CMK (cell line): ENCODE measurements at places on chromosomes 1 and 21.

GRCh38 chr1:79796434-79796833 is 789.9 kb upstream of the ADGRL4 start:
- DNase-seq: no peak

DNA sequence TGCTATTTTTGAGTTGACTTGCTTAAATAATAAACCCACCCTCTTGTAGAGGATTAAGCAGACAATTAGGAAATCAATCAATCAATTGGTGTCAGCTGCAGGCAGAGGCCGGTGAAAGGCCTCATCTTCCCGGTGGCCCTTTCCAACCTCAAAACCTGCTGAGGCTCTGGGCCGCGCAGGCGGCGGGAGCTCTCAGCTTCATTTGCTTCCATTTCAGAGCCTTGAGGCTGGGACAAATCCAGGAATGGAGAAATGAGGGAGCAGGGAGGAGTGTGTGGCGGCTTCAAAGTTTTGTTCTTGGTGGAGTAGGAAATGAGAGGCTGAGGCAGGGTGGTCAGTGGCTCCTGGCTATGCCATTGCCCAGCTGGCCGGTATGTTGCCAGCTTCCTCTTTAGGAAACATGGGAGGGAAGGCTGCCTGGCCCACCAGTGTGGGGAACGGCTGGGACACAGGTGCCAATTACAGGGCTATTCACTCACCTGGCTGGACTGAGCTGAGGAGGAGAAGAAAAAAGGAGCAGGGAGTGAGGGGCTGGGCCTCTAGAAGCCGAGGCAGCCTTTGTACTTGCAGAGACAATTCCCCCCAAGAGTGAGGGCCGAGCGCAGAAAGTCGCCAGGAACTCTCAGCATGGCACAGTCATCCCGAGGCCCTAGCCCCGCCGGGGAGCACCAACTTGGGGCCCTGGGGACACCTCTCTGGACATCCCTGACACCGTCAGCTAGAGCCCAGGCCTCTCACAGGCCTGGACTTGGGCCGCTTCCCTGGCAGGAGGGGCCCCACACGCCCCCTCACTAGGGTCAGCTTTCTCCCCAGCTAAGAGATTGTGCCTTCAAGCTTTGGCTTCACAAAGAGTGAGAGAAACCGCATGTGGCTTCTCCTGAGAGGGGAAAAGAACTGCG is 4.4 kb downstream of the POU3F1 start:
- no peak for DNase-seq

GRCh38 chr1:20284625-20285024 is 6.0 kb upstream of the VWA5B1 start:
- no peak for DNase-seq

- peak; percentile 36 for DNase-seq
These were observed 218.0 kb upstream of the GALNT2 start for GRCh38 chr1:229848752-229849677.

GRCh38 chr21:44530221-44530902 is 9.6 kb downstream of the KRTAP10-1 start:
- DNase-seq: no peak

DNA sequence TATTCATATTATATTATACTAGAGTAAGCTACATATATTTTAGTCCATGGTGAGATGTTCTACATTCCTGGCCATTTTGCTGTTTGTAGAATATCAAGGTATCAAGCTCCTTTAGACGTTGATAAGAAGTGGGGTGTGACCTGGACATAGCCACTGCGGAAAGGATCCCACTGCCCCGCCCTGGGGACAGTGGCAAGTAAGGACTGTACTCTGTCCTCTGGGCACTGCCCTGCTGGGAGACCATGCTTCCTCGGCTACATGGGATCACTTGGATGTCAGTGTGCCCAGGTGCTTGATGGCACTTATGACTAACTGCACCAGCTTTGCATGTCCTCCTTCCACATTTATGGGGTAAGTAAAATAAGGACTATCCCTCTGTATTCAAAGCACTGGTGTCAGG is 46.3 kb upstream of the NTPCR start:
- no peak for DNase-seq

GRCh38 chr1:19735440-19736127 is 64.1 kb downstream of the TMCO4 start:
- DNase-seq: no peak

DNA sequence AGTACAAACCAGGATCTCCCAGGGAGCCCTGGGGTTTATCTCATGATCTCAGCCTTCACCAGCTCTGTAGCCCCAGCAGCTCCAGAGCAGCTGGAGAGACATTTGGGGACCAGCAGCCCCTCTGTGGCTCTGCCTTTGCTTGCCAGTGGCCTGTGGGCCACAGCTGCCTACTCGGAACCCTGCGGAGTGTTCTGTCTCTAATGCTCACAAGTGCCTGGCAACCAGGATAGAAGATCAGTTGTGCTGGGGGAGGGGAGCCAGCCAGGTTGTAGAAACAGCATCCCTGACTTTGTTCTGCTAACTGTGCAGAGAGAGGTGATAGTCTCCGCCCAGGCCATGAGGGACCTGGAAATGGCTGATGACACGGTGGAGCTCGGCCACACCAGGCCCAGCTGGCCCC is 50.9 kb upstream of the KCNJ15 start:
- no peak for DNase-seq

GRCh38 chr1:59057211-59057694 is 239.6 kb upstream of the FGGY start:
- no peak for DNase-seq

DNA sequence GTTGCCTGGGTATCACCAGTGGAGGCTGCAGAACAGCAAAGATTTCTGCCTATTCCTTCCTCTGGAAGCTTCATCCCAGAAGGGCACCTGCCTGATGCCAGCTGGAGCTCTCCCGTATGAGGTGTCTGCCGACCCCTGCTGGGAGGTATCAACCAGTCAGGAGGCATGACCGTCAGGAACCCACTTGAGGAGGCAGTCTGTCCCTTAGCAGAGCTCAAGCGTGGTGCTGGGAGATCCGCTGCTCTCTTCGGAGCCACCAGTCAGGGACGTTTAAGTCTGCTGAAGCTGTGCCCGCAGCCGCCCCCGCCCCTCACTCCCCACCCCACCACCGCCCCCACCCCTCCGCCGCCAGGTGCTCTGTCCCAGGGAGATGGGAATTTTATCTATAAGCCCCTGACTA is 23.1 kb upstream of the HFM1 start:
- DNase-seq: no peak

DNA sequence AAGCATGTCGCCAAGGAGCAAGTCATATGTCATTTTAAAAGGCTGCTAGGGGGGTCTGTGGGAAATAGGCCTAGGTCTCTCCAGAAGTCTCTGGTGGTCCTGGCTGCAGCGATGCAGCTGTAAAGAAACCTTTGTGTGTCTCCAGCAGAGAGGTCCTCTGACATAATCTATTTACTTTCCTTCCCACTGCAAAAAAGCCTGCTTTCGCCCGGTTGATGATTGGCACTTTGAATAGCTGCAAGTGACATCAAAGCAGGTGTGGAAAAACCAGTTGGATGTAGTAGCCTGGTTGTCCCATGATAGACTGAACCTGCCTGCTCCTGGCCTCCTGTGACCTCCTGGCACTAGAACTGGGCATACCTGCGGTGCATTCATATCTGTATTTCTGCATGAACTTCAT is 13.8 kb downstream of the RASSF5 start:
- DNase-seq: no peak

DNA sequence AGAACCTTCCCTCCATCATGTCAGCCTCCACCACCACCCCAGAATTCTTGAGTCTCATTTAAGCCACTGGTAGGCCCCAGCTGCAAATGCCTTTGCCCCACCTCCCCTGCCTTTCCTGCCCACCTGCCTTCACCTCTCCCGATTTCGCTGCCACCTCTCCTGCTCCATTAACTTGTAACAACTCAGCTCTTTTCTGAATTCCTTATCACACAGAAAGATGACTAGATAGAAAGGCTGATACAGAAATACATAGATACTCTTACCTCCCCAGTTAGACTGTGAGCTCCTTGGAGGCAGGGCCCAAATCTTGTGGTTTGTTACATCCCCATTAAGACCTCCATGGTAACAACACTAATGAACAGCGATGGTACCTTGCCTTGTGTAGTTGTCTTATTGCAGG is 69.5 kb downstream of the ATP5PO start:
- no peak for DNase-seq

- no peak for DNase-seq
These were observed 1.4 kb upstream of the TNR start for GRCh38 chr1:175744833-175745232.

GRCh38 chr1:225581186-225581585 is 71.7 kb downstream of the ENAH start:
- no peak for DNase-seq

GRCh38 chr1:198030682-198031081 is 113.5 kb downstream of the LHX9 start:
- DNase-seq: no peak

- DNase-seq: no peak
These were observed 123.6 kb downstream of the DTL start for GRCh38 chr1:212158912-212159796.

DNA sequence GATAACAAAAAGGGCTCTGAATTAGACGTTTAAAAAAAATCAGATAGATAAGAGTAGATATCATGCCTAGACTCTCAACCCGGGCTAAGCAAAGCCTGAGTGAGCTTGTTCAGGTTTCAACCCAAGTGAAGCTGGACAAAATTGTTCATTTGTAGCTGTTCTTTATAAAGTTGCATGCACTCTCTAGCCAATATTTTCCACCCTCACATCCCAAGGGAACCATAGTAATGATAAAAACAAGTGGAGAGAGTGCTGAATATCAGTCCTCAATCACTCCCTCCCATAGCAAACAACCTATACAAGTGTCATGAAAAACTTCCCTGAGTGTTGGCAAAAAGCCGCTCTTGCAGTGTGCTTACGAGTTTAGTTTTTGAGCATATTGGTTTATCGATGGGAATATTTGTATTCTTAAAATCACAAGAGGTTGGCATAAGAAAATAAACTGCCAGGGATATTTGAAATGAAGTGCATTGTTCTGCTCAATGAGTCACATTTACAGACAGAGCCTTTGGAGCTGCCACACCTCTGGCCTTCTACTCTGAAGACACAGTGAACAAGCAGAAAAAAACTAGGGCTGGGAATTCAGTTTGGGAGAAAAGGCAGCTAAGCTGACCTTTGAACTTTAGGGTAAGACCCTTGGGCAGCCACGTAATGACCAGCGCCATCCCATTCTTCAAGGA is 2.2 kb upstream of the CLCA2 start:
- DNase-seq: no peak

GRCh38 chr21:43611598-43612369 is 47.5 kb downstream of the HSF2BP start:
- DNase-seq: no peak

DNA sequence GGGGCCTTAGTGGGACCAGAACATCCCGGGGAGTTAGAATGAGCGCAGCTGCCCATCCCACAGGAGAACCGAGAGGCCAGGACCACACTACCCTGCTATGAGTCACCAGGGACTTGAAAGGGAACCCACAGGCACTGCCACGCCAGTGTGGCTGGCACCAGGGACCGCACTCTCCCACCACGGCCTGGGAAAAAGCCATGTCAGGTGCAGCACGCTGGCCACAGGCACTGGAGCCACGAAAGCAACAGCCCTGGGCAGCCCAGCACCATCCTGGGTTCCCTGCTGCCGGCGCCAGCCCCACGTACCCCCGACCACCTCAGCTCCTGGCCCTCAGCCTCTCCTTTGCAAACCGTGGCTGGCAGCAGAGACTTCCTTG is 14.1 kb upstream of the TMEM240 start:
- DNase-seq: no peak

GRCh38 chr1:24491577-24492360 is 10.9 kb upstream of the RCAN3 start:
- DNase-seq: no peak

DNA sequence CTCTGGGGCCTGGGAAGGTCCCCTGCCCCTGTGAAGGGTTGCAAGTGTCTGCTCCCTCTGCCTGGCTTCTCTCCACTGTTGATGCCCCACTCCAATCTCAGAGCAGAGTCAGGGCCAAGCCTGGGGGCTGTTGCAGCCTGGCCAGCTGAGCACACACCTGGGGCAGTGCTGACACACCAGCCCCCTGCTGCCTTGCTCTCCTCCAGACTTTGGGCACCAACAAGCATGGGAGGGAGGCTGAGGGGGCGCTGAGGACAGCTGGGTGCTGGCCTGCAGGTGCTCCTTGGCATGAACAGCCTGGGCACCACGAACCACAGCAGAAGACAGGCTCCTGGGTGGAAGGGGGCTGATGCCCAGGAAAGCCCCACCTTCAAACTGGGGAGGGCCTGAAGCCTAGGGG is 9.6 kb upstream of the MTR start:
- DNase-seq: no peak

DNA sequence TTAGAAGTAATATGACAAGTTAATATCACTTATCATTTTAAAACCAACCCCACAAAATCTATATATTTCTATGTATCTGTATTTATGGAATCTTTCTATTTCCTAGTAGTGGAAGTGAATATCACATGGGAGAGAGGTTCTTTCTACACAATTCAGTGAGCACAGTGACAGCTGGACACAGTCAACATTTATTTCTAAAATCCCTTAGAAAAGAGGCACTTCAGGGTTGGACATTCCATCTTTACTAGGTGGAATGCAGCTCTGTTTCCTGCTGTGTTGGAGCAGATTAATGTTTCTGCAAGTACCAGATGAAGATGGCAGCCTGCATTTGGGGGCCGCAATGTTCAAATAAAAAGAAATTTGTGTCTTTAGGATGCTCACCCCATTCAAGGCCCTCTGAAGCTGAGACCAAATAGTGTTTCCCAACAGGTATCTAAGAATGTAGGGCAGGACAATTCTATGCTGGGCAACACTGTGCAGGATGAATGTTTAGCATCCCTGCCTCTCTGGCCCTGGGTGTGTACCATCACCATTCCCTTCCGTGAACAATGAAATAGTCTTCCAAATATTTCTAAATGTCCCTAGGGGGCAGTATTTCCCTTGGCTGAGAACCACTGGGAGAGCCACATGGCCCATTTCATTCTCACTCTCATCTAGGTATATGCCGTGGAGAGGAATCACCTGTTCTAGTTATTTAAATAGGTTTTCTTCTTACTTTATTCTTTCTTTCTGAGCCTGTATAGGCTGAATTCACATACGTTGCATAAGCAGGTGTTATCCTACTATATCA is 394.8 kb downstream of the PRDM2 start:
- DNase-seq: no peak

DNA sequence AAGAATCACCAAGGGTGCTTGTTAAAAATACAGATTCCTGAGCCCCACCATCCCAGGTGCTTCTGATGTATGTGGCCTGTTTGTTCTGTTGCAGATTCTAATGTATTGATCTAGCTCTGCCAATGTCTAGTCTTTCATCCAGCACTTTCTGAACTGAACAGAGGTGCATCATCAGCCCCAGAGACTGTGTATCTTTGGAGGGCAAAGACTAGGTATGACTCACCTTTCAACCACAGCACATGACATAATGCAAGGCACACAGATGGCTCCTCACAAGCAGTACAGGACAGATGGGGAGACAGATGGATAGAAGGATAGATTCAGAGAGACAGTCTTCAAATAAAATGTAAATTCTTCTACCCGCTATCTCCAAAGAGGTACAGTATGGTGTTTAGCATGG is 32.3 kb downstream of the CD58 start:
- no peak for DNase-seq

GRCh38 chr1:43493661-43494450 is 36.8 kb upstream of the PTPRF start:
- DNase-seq: no peak
